ENCODE measurements at places on chromosomes 1 and 21.

DNA sequence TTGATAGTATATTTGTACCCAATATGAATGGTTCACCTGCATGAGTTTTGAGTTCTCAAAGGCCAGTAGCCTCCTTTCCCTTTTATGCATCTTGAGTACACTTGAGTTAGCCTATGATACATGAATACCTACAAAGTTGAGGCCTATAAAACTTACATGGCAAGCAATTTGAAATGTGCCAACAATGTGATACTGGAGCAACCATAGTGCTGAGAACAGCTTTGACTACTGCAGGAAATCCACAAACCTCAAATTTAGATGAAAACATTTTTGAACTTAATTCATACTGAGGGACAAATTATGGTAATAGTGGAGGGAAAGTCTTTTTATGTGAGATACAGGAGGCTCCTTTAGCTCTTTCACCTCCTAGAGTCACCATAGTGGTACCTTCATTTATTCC lies 37.4 kb downstream of the LEPR start:
- no peak for DNase-seq

- no peak for DNase-seq
Observed at GRCh38 chr1:206002871-206003801, at the start of gene RAB7B. Gene RAB7B (minus strand): TSS chr1:206003395. CDS start chr1:205994135, 9,260 bp downstream.

DNA sequence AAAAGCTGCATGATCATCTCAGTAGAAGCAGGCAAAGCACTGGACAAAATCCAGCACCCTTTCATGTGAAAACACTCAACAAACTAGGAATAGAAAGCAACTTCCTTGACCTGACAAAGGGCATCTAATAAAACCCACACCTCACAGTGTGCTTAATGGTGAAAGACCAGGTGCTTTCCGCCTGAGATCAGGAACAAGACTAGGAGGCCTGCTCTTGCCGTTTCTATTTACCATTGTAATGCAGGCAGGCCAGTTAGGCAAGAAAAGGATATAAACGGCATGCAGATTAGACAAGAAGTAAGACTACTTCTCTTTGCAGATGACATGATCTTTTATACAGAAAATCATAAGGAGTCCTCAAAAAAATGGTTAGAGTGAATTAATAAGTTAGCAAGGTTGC lies 37.2 kb downstream of the SLC37A1 start:
- DNase-seq: no peak

DNA sequence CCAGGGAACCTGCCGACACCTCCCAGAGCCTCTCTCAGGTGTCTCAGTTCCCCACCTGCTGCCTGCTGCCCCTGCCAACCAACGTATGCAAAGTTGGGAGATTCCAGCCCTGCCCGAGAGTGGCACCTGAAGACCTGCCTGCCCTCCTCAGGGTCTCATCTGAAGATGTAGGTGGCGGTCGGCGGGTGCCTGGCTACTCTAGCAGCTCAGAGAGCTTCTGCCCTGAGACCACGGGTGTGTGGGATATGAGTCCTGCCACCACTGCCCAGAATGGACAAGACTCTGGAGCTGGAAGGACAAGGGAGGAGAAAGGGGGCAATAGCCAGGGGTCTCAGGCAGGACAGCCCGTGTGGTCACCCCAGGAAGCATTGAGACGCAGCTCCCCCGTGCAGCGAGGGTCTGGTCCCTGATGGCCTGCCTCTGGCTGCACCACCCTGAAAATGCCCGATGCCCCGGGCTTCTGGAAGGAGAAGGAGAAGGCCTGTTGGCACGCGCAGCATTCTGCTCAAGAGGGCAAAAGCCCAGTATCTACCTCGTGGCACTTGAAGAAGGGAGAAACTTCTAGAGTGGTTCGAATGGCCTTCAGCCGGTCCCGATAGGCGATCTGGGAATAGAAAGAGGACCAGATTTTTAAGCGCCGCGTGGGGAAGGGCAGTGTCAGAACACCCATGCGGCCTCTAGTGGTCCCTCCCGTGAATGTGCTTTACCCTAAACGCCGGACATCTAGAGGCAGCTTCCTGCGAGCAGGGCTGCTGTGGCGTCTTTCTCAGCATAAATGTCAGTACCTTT lies 88.8 kb downstream of the STUM start:
- no peak for DNase-seq

DNA sequence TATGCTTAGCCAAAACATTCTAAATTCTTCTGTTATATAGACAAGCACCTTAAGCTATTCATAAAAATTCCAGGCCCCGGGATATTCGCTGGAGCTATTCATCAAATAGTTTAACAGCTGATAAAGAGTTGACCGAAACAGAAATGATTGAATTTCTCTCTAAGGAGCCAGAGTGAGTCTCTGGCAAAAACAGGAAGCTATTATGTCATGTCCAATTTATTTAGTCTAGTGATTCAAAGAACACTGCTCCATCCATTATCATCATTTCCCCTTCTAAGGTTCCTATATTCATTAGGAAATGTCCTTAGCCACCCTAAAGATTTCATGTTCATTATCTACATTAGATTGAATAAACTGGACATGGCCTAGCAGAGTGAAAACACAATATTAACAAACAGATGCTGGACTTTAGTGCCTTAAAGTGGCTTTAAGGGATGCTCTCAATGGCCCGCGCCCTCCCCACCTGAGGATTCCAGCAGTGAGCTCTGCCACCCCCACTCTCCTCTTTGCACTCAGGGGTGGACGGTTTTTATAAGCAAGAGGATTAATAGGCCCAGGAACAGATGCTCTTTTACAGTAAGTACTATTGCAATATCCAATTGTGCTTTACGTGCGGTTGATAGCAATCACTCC lies 122.1 kb upstream of the RGS1 start:
- no peak for DNase-seq

DNA sequence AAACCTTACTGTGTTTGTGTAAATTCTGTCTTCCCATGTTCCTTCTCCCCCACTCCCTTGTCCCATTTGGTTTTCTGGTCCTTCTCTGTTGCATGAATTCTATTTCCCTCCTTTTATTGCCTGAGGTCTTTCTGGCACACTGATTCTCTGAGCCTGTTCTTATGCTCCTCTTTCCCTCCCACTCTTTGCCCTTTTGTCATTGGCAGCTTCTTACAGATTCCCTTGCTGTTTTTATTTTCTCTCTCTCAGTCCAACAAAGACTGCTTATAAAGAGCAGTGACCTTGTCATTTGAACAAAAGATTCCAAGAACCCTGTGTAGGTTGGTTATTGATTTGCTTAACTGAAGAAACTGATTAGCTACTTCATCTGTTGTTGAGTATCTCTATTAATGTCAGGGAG lies 49.7 kb downstream of the GPR52 start:
- DNase-seq: no peak
